ENCODE measurements at places on chromosomes 4 and X.
A peak's percentile ranks its signal among the peaks of the same experiment; 100 is the strongest.

DNA sequence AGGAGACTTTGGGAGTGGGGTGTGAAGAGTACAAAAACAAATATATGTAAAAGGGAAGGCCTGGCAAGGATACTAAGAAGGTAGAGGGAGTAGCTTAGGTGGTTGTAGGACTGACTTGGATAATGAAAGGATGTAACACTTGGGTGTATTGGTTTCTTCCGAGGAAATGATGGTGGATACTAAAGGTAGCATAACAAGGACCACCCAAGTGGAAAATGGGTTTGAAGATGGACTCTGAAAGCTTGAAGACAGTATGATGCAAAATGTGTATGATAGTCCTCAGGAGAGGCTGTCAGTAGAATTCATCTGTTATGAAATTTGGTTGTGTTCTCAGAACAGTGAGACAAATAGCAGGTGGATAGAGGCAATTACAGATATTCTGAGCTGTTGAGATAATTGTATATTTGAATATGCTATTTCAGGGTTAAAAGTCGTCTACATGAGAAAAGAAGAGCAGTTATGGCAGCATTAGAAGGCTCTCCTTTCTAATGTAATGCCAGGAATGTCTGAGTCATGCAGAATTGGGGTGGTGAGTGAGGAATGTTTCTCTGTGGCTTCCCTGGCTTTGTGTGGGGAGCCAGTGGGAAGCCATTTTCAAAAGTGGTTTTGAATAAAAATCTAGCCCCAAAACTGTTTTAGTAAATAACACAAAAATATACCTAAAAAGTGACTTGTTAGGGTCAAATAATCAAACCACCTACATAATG, 75.6 kb downstream of the FHIP1A start:
- no peak for DNase-seq

- DNase-seq, result no peak
Measured at GRCh38 chr4:177079327-177079726, 230.3 kb upstream of the NEIL3 start.

GRCh38 chr4:8468746-8469535, 28.4 kb downstream of the TRMT44 start:
- DNase-seq, result peak; percentile 82

DNA sequence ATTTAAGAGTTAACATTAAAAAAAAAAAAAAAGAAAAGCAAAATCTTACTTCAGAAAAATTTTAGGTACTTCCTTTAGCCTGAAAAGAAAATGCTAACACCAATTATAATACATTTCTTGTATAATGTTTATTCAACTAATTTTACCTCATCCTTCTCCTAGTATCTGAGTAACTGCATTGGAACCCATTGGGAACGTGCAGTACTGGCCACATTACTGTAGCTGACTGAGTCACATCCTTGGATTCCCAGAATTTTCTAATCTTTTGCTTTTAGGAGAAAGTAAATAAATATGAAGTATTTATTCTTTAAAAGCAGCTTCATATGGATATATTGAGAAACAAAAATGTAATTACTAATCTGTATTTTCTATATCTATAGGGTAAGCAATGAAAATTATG, 82.6 kb upstream of the SLITRK2 start:
- DNase-seq, result no peak

- DNase-seq, result no peak
Measured at GRCh38 chrX:1215123-1215823, 2.8 kb upstream of the CRLF2 start.

DNA sequence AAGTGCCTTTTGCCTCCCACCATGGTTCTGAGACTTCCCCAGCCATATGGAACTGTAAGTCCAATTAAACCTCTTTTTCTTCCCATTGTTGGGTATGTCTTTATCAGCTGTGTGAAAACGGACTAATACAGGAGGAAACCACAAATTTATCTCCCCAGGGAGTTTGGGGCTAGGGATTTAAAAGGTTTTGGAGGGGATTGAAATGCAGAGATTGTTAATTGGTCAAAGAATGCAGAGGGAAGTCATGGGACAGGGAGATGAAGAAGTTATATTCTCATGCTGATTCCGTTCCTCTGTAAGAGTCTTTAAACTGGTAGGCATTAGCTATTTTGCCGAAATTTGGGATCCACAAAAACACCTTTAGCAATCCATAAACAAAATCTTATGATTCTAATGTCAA, 57.9 kb downstream of the TKTL2 start:
- no peak for DNase-seq

DNA sequence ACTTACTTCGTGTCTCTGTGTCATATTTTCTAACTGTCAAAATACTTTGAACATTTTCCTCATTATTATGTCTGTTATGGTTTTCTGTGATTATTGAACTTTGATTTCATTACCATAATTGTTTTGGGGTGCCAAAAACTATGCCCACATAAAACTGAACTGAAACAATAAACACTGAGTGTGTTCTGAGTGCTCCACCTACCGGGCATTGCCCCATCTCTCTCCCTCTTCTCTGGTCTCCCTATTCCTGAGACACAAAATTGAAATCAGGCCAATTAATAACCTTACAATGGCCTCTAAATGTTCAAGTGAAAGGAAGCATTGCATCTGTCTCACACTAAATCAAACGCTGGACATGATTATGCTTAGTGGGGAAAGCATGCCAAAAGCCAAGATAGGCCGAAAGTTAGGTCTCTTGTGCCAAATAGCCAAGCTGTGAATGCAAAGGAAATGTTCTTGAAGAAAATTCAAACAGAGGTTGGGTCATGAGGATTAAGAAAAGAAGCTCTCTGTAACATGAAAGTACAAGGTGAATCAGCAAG, 972.3 kb downstream of the PCDH7 start:
- no peak for DNase-seq

- DNase-seq, result no peak
Measured at GRCh38 chrX:43436517-43436916, 219.6 kb upstream of the MAOA start.

DNA sequence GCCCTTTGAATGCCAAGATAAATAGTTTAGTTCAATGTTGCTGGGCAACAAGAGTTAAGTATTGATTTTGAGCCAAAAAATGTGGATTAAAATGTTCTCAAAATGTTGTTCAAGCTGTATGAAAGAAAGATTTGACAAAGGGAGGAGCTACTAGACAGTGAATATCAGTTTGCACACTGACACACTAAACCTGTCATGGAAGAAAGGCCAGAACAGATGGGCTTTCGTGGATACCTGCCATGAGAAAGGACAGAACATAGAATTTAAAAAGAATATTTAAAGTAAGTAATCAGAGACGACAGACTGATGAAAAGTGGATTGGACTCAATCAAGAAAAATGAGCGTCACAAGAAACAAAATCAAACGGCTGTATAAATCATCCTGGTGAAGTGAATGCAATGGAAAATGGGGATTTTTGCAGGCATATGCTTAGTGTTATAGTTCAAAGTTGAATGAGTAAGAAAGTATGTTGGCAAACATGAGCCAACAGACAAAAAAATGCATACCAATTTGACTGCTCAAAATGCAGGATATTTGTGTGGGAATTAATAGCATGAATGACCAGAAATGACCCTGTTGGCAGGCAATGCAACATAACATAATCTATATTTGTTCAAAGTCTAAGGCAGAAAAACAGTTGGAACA, 7.4 kb downstream of the PCDH18 start:
- DNase-seq, result no peak

DNA sequence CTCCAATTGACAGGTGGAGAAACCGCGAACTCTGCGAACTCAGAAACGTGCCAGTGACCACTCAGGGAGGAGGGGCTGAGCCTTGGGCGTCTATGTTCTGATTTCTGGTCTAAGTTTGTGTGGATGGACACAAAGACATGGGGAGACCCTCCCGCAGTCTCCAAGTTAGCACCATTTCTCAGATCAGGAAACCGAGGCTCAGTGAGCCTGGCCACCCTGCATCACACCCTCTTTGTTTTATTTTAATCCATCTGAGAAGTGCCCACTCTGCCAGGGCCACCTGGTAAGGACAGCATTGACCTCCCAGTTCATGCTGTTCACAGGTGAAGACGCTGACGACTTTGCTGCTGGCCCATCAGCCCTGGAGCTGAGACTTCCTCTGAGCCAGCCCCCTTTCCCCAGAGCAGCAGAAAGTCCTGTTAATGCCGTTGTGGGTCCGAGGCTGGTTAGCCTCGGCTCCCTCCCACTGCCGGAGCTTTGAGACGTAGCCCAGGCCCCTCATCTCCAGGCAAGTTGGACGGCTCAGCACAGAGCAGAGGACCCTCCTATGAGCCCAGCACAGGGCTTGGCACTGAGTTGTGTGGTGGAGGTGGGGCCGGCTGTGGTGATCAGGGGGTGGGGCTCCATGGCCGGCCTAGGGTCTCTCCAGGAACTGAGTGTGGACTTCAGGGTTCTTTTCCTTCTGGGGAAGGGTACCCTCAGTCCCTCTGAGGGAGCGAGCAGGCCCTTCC, 43.7 kb downstream of the PSAPL1 start:
- no peak for DNase-seq

DNA sequence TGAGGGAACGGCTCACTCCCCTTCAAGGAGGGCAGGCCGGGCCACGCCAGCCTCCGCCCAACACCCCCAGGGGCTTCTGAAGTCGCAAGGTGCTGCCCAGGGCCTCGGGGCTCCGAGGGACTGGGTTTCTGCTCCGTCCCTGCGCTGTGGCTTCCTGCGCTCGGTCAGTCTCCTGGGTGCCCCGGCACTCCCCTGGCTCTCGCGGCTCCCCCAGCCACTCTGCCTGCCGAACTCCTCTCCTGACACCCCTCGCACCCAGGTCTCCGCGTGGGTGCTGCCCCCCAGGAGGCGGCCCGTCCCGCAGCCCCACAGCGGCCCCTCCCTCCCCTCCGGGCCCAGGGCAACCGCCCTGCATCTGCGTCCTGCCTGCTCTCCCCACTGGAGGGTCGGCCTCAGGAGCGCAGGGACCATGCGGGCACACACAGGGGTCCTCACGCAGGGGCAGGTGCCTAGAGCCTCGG, 151.9 kb downstream of the AFAP1 start:
- peak; percentile 59 for DNase-seq

DNA sequence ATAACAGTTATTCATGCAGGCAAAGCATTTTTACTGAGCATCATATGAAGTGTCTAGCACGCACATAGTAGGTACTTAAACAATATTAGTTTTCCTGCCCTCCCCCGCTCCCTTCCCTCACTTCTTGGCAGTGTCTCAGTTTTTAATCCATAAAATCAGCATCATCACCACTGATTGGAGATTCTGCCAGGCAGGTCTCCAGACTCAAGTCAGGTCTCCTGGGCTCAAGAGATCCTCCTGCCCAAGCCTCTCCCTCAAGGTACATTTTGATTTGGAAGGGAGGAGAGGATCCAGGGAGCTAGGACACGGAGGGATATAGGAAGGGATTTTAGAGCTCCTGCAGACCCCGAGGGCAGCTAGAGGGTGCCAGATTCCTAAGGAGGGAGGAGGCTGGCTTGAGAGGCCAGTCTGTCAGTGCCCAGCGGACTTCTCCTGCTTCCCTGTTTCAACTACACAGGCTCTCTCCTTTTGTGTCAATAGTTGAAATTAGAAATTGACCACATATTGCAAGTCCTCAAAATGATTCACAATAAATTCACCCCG, 4.4 kb upstream of the FAT1 start:
- DNase-seq, result no peak

DNA sequence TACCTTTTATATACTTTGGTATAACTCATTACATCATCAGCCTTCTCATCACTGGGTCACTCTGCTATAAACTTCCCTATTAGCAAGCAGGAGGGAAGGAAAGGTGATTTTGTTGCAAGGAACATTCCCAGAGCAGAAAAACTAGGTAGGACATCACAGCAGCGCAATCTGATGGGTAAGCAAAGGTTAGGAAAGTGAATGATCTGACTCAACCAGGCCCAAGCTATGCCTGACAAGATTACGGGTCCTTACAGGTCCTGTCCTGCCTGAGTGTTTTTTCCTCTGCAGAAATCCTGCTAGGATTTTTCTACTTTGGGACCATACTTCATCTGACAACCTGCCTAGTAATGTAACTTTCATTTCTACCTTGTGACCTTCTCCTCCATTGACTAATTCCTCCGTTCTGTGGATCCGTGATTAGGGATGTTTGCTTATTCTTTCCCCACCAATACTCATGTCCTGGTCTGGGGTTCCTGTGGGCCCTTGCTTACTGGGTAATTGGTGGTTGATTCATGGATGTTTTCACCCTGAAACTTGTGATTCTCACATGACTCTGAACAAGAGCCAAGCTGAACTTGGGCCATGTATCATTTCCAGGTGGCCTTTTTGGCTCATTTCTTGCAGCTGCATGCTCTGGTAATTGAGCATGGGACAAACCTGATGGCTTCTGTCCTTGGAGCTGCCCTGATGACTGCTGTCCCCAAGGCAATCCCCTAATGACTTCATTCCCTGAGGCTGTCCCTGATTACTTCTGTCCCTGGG, 111.9 kb upstream of the KIT start:
- no peak for DNase-seq

- peak; percentile 56 for DNase-seq
Measured at GRCh38 chrX:100928660-100929613, at the start of gene XKRX. Gene XKRX (minus strand): TSS chrX:100928917. CDS start chrX:100928304, 613 bp downstream.

GRCh38 chr4:23413631-23414030, 476.2 kb downstream of the PPARGC1A start:
- no peak for DNase-seq

DNA sequence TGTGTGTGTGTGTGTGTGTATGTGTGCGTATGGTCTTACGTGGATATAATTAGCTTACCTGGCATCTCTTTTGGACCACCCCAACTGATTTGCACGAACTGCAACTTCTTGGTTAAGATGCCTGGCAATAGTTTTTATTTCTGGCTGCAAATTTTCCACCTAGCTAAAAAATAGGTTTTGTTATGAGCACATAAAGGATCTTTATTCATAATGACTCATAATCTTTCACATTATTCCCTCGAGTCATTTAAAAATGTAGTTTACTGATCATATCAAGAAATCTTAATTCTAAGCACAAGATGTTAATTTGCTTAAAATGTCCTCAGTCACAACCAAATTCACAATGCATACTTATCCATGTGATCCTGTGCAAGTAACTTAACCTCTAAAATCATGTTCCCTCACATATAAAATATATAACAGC, 1.5 kb downstream of the COX18 start:
- no peak for DNase-seq

GRCh38 chrX:72475338-72475737, 97.3 kb downstream of the HDAC8 start:
- no peak for DNase-seq

DNA sequence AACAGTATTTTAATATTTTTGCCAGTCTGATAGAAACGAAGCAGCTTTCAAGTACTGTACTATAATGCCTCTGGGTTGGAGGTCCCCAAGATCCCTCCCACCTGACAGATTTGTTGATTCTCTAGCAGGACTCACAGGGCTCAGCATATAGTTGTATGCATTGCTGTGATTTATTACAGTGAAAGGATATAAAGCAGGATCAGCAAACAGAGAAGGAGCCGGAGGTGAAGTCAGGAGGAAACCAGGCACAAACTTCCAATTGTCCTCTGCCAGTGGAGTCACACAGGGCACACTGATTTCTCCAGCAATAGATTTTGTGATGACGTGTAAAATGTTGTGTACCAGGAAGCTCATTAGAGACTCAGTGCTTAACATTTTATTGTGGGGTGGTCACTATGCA, 19.0 kb downstream of the USP53 start:
- no peak for DNase-seq

DNA sequence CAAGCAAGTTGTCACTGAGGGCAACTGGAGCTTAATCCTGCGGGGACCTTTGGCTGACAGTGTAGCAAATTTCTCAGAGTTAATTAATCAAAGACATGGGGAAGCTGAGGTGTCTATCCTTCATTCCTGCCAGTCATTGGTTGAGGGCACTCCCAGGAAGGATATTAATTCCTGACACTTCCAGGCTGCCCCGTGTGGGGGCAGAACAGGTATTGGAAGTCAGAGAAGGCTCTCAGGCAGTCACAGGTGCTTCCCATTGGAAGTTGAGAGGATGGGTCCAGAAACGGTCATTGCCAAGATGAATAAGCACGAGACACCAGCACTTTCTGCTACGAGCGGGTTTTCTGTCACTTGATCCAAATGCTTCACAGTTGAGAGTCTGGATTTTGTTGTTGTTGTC, 29.1 kb upstream of the CD38 start:
- DNase-seq, result no peak

Measured in tibial artery (tissue), 4 donors.